ENCODE measurements at places on chromosomes 1 and 21.

DNA sequence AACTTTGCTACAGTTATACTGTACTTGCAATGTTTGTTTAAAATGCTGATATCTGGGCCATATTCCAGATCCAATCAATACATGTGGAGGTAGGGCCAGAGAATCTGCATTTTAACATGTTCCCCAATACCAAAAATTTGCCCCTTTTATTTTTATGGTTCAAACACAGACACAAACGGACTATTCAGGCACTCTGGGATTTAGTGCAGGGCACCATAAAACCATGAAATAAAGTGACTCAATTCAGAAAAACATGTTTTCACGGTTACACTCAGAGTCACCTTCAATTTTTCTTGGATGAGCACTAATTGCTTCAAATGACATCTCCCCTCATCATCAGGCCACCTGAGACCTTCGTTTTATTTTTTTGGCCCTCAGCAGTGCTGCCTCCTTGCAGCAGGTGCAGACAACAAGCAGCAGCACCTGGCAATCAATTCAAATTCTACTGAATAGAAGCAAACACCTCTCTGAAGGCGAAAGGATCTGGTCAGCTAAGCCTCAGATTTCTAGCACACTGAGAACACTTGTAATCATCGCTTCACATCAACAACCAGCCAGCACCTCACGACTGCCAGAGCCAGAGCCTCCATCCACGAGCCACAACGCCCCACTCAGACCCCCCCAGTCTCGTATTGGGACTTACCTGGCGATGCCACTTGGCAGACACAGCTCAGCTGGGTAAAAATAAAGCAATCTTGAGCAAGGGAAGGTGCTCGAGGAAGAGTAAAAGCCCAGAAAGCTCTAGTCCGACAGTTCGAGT lies 1.1 kb downstream of the ERO1B start:
- DNase-seq, result peak; percentile 2

GRCh38 chr1:205963352-205964155 lies 20.3 kb upstream of the SLC26A9 start:
- no peak for DNase-seq

GRCh38 chr1:174875306-174875705 lies 124.4 kb upstream of the CACYBP start:
- no peak for DNase-seq

DNA sequence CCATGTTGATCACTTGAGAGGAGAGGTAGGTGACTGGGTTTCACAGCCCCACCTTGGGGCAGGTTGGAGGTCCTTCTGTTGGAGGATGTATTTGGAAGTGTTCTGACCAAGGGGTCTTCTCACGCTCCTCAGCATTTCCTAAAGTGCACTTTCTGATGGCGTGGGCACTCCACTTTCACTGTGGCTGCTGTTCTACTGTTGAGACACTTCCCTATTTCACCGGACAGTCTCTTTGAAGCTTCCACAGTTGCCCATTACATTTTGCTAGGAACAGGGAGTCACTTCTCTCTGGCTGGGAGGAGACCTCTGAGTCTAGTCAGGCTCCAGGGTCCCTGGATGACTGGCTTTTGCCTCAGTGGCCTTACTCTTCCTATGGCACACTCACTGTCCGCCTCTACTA lies 180.0 kb upstream of the LMO4 start:
- DNase-seq, result no peak

GRCh38 chr1:162663589-162664106 lies 31.4 kb downstream of the DDR2 start:
- no peak for DNase-seq

DNA sequence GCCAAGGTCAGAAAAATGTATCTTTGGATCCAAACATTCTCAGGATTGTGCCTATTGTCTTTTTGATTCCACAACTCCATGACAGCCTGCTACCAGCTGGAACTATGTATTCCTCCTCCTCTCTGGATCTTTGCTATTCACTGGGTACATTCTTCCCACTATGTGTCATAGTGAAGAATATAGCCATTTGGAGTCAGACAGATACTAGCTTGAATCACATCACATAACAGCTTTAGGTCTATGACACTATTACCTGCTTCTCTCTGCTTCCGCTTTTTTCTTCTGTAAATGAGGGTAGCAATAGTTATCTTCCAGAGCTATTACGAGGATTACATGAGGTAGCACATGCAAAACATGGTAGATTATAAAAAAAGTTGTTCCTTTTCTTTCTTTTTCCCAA lies 5.4 kb upstream of the EXO1 start:
- DNase-seq, result no peak

DNA sequence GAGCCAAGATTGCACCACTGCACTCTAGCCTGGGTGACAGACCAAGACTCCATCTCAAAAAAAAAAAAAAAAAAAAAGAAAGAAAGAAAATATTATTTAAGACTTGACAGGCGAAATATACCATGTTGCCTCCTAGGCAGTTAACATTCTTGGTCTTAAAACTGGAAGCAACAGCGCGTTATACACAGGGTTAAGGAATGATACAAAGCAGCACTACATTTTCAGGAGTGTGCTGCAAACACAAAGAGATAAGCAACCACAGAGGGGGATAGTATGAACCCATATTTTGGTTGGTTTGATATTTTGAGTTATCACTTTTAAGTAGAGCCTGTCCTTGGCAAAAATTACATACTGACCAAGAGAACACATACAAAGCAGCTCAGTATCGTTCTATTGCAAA lies 25.1 kb downstream of the USP24 start:
- DNase-seq, result no peak

DNA sequence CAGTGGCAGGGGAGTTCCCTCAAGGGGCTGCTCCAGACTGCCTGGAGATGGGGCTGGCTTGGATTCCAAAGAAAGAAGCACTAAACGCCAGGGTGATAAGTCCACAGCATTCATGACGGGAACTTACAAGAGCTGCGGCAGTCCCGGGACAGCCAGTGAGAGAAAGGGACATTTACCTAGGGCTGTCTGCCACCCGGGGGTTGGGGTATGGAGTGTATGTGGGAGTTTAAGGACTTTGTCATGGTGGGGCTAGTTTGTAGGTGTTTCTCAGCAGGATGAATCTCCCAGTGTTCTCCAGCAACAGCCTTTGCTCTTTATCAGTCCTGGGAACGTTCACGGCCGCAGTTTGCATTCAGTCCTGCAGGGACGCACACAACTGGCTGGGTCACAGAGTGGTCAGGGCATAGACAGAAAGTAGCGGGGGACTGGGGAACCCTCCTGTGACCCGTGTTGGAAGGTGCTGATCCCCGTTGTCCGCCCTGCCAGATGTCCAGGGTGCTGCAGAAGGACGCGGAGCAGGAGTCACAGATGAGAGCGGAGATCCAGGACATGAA lies 41.4 kb upstream of the HMGN1 start:
- no peak for DNase-seq

DNA sequence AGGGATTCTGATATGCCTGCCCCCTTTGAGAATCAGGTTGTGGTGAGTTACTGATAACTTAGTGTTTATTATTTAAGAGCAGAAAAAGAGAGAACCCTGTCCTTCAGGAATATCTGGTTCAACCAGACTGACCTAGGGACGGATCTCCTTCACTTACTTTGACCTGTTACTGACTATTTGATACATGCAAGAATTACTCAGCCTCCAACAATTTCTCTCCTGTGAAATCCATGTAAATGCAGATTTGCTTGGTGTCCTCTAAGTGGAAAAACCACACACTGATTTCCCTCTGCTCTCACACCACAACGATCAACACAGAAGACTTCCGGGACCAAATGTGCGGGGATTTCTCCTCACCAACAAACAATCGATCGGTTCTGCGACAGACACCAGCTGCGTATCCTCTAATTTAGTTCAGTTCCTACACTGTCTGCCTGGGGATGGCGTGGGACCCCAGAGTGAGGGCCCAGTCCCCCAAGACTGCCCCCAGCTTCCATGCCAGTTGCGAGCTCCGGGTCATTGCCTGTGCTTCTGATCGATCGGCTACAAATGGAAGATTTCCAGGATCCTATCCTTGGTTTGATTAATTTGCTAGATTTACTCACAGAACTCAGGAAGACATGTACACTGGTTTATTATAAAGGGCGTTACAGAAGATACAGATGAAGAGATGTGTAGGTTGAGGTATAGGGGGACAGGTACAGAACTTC lies 51.7 kb downstream of the BACE2 start:
- DNase-seq, result no peak

DNA sequence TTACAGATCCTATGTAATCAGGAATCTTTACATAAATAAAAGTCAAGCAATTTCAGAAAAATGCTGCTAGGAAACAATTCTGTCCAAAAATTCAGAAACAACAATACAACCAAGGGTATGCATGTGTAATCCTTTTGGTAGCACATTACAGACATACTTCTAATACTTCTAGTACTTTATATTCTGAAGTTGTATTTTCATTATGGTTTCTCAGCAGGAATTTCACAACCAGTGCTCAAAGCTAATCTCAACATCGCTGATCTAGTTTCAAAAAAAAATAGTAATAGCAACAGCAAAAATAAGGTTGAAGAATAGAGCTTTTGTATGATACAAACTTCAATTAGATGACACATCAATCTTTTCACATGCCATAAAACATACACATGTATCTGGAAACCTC lies 545.2 kb downstream of the LTN1 start:
- DNase-seq, result no peak

DNA sequence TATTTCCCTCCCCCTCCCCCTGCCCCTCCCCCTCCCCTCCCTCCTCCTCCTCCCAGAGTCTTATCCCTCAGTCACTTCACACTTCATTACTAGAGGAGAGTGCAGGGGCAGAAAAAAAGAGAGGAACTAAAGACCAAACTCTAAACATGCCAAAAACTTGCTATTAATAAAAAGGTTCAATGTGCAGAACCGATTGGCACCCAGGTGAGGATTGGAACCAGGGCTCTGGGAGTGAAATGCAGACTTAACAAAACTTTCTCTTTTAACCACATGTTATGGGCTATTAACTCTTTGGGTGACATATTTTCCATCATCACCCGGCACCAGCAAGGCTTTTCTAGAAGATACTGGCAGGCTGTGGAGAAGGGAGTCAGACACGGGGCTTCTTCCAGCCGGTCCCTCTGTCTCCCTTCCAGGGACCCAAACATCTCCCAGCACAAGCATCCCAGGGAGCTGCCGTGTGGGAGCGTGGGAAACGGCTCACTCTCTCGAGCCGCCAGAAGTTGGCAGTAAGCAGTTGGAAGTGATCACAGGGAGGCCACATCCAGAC lies 13.6 kb downstream of the NID1 start:
- no peak for DNase-seq

DNA sequence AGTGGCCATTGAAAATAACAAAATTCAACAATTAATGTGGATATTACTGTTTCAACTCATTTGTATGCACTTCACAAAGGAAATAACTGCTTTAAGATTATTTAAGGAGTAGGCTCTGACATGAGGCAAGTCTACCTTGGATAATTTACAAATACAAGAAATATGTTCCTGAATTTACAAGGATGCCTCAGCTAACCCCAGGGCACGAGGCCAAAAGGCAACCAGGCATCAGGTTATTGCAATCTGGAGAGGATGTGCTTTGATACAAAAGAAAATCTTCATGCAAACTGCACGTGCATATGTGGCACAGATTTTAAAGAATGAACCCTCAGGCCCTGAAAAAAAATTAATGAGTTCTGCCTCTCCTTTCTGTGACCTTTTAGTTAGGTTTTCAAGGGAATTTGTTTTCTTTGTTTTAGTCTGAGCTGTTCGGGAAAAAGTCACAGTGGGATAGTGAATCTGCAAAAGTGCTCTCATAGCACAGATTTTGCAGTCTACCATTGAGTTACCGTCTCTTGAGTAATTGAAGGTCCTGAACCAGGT lies 1304.2 kb upstream of the ADGRL4 start:
- DNase-seq, result no peak

DNA sequence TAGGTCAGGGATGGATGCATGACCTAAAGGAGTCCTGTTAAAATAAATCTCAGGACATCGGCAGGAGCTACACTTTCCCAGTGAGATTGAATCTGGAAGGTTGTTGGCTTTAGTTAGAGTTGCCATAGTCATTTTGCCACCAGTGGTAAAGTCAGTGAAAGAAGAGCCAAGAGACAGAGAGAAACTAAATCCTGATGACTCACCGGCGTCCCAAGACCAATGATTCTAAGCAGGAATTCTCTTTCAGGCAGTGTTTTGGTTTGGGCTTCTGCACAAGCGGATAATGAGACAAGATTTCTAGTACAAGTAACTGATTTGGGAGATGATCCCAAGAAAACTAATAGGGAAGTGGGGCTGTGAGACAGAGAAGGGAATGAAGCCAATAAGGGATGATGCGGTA lies 88.8 kb upstream of the ETS2 start:
- no peak for DNase-seq

DNA sequence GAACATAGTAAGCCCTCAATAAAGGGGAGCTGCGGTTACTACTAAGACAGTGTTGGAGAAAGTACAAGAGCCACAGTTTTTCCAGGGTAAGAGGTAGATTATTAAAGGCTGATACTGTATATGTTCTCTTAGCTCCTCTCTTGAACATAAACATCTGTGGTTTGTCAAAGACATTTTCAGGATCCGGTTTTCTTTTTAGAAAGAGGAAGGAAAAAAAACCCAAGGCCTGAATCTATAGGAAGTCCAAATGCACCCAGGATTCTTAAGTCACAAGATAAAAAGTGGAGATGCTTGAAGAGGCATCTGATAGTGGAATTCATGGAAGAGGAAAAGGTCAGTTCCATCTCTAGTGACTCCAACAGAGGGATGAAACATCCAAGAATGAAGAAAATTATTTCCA lies 24.6 kb upstream of the SLC45A3 start:
- no peak for DNase-seq

- DNase-seq, result no peak
These were observed 26.7 kb upstream of the NBL1 start for GRCh38 chr1:19617376-19617775.

DNA sequence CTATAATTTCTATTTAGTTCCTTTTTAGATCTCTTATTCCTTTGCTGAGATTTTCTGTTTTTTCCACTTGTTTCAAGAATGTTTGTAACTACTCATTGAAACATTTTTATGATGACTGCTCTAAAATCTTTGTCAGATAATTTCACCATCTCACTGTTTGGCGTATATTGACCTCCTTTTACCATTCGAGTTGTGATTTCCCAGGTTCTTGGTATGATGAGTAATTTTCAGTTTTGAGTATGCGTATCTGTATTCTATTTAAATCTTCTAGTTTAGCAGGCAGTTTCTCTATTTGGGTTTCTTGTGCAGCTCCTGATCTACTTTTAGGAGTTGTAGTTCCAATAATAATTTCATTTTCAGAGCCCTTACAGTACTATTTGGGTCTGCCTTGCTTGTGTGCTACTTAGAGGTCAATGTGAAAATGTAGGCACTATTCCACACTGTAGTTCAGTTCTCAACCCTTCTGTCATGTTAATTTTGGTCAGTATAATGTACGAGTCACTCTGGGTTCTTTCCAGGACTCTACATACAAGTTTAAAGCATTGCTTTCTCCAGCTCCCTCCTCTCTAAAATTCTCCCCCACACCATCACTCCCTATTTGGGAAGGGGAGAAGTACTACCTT lies 115.5 kb downstream of the ACBD6 start:
- no peak for DNase-seq

Data from head of caudate nucleus (tissue), 42 donors.